ENCODE measurements at places on chromosomes 11 and 22.

- DNase-seq: no peak
Observed at GRCh38 chr11:109892321-109892794, 200.8 kb upstream of the ZC3H12C start.

- DNase-seq: no peak
Observed at GRCh38 chr11:1906181-1906580, 13.3 kb upstream of the TNNT3 start.

- no peak for DNase-seq
Observed at GRCh38 chr11:45751430-45751829, 53.5 kb upstream of the SLC35C1 start.

GRCh38 chr22:44196731-44197131 lies 16.0 kb downstream of the PARVG start:
- no peak for DNase-seq

DNA sequence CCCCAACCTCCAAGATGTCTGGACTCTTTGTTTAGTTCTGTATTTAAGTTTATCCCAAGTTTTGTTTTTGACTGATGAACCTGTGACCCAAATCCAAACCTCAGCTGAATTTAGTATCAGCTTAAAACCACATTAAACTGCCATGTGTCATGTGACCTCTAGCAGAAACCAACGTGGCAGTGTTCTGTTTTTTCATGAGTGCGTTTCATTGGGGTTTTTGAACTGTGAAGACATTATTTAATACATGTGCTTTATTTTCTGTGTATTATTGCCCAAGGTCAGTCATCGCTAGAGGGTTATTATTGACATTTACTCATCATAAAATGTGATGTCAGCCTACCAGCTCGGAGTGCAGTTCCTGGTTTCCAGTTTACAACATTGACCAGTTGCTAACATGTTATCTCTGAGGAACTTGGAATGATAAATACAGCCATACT lies 1.8 kb downstream of the TLCD5 start:
- no peak for DNase-seq

- no peak for DNase-seq
Observed at GRCh38 chr11:123448823-123449222, 18.8 kb downstream of the GRAMD1B start.

DNA sequence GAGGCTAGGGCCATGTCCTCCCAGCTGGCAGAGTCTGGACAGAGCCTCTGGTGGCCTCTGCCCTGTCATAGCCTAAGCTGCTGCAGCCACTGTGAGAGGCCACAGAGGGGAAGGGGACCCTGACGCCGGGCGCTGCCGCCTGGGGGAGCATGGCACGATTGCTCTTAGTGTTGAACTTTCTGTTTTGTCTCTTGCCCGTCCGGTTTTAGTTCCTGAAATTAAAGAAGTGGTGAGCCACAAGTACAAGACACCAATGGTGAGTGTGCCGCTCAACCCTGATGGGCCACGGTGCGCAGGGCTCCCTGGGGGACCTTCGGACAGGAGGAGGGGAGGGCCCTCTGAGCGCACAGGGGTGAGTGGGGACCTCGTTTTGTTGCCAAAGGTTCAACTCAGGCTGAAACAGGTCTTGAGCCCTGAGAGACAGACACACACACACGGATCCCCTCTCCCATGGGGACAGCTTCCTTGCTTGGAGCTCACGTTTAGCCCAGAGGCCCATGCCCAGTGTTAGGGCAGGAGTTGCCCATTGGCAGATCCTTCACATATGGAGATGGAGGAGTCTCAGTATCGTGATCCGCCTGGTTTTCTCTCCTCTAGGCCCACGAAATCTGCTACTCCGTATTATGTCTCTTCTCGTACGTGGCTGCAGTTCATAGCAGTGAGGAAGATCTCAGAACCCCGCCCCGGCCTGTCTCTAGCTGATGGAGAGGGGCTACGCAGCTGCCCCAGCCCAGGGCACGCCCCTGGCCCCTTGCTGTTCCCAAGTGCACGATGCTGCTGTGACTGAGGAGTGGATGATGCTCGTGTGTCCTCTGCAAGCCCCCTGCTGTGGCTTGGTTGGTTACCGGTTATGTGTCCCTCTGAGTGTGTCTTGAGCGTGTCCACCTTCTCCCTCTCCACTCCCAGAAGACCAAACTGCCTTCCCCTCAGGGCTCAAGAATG lies 23.8 kb downstream of the MYBPC3 start:
- DNase-seq: no peak

GRCh38 chr22:40018051-40018450 lies 23.3 kb downstream of the FAM83F start:
- no peak for DNase-seq

DNA sequence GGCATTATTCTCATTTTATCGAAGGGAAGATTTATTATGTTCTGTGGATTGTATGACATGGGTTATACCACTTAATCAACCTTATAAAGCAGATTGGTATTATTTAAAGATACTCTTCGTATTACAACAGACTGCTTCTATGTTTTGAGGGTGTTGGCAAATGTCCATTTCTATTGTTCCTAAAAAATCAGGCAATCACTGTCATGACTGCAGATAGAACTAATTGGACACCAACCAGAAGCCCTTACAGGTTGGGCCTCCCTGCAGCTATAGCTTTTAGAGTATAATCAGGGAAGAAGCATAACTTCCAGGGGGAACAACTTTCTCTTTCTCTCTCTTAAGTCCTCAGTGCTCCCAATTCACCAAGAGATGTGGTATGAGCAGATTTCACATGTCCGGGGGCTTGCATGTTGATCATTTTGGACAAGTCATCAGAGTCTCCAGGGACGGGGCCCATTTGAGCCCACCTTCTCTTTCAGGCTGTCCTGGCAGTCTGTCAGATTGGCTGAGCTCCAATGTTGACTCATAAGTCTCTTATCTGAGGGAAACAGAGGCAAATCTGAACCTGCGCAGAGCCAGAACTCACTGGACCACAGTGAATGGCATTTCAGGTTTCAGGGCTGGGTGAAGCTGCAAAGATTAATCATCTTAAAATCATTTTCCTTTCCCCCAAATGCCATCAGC lies 264.0 kb upstream of the CCDC90B start:
- DNase-seq: peak; percentile 16

DNA sequence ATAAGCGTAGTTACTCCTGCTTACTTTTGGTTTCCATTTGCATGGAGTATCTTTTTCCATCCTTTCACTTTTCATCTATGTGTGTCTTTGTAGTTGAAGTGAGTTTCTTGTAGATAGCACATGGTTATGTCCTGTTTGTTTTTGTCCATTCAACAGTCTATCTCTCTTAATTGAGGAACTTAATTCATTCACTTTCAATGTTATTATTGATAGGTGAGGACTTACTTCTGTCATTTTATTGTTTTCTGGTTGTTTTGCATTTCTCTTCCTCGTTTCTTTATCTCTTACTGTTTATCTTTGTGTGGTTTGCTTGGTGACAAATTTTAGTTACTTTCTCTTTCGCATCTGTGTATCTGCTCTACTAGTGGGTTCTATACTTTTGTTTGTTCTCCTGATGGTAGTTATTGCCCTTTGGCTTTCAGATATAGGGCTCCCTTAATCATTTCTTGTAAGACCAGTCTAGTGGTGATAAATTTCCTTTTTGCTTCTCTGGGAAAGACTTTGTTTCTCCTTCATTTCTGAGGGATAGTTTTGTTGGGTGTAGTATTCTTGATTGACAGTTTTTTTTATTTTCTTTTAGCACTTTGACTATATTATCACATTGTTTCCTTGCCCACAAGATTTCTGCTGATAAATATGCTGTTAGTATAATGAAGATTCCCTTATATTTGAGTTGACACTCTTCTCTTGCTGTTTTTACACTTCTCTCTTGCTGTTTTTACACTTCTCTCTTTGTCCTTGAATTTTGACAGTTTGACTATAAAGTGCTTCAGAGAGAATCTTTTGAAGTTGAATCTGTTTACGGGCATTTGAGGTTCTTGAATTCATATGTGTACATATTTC lies 9.0 kb upstream of the RAG1 start:
- no peak for DNase-seq

GRCh38 chr11:63532799-63533475 lies 3.7 kb upstream of the PLAAT4 start:
- no peak for DNase-seq

DNA sequence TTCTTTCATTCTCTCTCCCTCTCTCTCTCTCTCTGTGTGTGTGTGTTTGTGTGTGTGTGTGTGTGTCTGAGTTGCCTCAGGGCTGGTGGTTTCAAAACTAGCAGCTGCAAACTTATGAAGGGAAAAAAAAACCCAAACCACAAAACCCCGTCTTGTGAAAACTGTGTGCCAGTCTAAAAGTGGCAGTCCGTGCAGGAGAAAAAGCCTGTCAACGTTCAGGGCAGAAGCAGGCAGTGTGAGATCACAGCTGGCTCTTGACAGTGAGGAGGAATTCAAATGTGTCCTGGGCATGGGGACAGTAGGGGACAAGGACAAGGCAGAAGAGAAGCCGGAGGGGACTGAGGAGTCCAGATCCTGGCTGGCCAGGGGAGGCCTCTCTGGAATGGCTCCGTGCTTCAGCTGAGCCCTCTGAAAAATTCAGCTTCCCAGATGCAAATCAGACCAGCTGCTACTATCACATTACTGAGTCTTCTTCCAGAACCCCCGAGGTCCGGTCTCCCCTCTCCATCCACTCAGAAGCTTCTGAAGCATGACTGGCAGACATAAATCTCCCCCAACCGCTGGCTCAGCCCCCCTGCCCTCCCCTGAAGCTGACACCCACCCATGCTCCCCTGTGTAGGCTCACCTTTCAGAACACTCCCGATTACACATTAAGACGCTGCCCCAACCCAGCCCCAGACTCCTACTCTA lies 31.9 kb downstream of the FLI1 start:
- no peak for DNase-seq
